ENCODE measurements at places on chromosomes 2 and 18.
A peak's percentile ranks its signal among the peaks of the same experiment; 100 is the strongest.

- DNase-seq, result no peak
These were observed 1606.3 kb downstream of the SUCLG1 start for GRCh38 chr2:82852787-82853186.

GRCh38 chr2:180604077-180604476, 376.3 kb upstream of the UBE2E3 start:
- DNase-seq, result no peak

DNA sequence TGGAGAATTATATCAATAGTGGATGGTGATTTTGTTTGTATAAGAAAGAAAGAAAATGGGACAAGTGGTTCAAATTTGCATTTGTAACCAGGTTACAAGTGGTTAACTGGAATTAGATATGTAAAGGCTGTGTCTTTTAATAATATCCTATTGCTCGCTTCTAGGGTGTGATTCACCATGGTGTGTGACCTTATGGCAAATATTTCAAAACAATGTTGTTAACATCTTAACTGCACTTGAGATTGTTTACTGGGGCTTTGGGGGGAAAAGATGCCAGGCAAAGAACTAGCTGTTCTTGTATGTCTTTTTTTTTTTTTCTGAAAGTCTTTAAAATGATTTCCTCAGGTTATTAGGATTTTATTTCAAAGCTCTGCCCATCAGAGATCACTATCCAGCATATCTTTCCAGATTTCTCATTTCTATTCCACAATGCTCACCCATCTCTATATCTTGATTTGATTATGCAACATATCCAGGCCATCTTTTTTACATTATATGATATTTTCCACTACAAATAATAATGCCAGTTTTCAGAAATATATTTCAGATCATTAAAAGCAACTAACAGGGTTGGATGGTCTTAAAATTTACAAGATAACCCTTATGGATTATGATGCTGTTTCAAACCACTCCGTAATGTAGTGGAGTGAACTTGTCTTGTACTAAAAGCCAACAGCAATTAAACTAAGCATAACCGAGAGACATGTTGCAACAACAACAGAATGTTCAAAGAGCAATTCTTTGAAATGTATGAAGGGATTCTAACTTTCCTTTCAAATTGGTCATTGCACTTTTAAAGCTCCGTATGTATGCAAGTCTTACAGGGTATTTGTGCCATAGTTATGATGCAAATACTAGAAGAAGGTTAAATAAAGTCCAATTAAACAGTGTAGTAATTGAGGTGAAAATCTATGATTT, 341.5 kb upstream of the ETAA1 start:
- DNase-seq, result no peak

GRCh38 chr2:187364696-187365095, 83.4 kb downstream of the CALCRL start:
- no peak for DNase-seq

DNA sequence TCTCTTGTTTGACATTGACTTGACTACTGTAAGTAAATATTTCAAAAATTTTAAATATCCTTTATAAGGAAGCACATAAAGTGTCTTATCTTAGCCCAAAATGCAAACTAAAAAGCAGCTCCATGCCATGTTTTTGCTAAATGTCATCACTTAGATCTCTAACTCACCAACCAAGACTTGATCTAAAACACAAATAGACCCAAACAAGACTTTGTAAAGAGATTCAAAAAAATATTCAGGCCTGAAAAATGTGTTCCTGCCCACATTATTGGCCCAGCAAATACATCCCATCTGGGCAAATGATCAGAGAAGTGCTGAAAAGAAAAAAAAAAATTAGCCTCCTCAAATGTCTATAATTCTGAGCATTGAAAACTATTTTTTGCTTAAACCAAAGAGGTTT, 187.6 kb downstream of the MREG start:
- no peak for DNase-seq

GRCh38 chr18:10274301-10274700, 180.1 kb upstream of the APCDD1 start:
- DNase-seq, result no peak

DNA sequence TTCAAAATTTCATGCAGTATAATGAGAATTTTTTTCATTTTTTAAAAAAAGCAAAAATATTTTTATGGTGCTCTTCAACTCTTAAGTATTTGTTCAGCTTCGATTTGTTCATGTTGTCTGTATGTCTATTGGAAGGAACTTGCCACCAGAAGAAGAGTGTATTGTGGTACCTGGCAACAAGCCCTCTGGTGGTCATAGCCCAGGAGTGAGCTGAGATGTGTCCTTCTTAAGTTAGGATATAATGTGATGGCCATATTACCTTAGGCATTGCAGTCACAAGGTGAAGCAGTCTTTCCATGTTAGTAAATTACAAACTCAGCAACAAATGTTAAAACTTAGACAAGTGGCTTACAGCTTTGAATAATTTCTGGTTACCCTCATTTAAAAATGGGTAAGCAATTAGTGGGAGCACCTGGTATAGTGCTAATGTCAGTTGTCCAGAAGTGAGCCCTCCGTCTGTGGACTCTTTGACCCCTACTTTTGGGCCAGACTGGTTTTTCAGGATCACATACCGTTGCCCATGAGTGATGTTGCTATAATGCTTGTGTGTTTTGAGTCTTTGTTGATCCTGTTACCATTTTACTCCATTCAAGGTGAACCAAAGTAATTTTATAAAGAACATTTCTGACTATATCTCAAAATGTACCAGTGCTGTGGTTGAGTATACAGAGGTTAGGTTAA, 57.4 kb downstream of the MYO1B start:
- DNase-seq, result peak; percentile 30

DNA sequence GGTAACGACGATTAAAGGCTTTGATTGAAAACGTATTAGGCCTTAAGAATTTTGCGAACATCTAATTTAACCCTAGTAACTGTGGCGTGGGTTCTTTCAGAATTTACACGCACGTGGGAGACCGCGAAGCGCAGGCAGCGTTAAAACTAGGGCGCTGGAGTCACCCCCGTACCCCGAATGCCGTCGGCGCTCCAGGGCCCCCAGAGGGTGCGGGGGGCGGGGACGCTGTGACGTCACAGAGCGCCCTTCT, 673 bp upstream of the SMCHD1 start:
- DNase-seq, result peak; percentile 76

GRCh38 chr2:153519257-153519875, 40.8 kb upstream of the RPRM start:
- DNase-seq, result peak; percentile 40

DNA sequence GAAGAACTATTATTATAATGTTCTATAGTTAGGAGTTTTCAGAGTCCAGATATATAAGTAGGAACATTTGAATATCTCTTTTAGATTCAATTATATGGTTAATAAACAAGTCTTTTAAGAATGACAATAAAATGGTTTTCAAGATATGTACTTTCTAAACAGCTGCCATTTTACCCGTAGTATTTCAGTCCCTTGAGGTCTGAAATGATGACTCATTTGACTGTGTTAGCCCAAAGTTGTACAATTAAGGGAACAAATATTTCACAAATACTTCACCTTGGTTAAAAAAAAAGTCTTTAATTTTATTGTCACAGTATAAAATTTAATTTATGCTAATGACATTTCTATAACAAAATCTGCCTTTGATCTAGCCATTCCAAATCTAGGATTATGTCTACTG, 91.6 kb upstream of the TANK start:
- DNase-seq, result no peak

DNA sequence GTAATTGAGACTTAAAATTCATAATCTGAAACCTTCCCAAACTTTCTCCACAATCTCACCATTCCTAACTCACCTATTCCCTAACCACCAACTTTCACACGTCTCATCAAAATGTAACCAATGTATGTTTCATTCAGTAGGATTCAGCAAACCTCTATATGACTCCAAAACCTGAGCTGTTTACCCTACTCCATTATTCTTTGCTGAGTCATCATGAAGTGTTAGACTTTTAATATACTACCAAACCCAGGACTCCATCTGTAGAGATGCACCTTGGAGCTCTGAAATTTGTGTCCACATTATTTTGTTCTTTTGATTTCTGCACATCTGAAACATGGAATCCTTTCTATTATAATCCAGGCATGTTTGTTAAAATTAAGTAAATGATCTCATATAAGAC, 727.0 kb upstream of the PIK3C3 start:
- DNase-seq, result no peak

DNA sequence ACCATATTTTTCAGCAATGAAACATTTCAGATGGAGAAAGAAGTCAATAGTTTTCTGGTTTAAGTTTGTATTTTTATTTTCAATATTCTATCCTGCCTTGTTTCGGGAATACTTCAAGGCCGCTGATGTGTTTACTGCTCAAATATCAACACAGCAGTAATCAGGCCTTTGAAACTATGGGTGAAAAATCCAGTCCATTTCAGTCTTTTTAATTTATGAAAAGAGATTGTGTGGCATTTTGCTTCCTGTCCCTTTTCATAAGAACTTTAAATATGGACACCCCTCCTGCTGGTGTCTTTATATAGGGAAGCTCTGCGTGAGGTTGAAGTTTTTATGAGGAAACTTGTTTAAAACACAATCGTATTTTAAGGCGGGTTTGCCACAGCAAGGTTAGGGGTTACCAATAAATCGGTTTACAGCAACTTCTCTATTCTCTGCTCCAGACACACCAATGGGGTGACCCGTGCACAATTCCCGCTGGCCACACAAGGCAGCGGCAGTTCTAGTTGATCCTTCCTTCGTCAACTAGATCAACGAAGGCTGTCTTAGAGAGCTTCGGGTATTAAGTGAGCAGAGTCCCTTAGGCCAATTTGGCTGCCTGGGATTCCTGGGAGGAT, 1.2 kb upstream of the TANC1 start:
- no peak for DNase-seq

DNA sequence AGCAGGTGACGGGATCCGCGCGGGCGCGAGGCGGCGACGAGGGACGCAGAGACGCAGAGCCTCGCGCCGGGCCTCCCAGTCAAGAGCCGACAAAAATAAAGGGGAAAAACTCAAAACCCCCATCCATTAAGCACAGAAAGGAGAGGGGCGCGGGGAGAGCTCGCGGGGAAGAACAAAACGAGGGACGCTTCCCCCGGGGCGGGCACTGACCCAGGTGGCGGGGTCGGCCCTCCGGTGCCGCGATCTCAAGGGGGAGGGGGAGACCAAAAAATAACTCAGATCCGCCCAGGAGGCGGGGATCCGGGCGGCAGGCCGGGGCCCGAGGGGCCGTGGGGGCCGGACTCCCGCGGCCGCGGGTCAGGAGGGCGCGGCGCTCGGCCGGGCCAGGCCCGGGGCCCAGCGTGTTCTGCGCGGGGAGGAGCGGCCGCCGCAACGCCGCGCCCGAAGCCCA, 597 bp downstream of the RNF103 start:
- peak; percentile 29 for DNase-seq

GRCh38 chr2:219434468-219434717, 250 bp upstream of the SPEG start:
- no peak for DNase-seq

- DNase-seq, result no peak
These were observed 46.6 kb downstream of the PIGN start for GRCh38 chr18:62140259-62140658.

DNA sequence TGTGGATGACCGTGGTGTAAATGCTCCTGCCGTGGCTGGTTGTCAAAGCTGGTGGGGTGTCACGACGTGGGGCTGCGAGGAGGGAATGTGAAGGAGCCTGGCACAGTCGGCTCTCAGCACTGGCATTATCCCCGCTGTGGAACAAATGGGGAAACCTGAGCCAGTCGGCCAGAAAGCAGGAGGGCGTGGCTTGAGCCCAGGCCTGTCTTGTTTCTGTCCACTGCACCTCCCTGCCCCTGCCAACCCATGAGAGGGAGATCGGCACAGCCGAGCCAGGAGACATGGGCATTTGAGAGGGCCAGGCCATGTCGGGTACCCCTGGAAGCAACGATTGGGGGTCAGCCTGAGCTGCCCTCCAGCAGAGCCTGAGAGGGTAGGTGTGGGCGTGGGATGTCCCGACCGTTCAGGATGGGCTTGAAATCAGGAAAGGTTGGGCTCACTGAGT, 44.5 kb downstream of the PDIA6 start:
- DNase-seq, result no peak
